ENCODE measurements at places on chromosomes 16 and 17.
A peak's percentile ranks its signal among the peaks of the same experiment; 100 is the strongest.

DNA sequence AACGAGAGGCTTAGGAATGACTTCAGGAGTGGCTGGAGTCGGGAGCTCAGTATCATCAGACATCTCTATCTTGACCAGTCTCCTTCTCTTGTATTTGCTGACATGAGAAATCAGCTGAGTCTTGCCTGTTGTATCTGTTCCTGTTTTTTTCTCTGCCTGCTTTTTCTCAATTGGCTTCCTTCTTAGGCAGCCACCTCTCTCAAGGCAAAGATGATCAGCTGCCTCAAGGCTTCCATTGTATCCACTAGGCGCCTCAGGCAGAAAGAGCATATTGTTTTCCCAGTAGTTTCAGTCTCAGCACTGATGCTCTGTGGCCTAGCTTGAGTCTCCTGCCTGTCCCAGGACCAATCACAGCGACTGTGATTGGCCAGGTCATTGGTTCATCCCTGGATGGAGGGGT lies 306.2 kb downstream of the CPPED1 start:
- DNase-seq = no peak

DNA sequence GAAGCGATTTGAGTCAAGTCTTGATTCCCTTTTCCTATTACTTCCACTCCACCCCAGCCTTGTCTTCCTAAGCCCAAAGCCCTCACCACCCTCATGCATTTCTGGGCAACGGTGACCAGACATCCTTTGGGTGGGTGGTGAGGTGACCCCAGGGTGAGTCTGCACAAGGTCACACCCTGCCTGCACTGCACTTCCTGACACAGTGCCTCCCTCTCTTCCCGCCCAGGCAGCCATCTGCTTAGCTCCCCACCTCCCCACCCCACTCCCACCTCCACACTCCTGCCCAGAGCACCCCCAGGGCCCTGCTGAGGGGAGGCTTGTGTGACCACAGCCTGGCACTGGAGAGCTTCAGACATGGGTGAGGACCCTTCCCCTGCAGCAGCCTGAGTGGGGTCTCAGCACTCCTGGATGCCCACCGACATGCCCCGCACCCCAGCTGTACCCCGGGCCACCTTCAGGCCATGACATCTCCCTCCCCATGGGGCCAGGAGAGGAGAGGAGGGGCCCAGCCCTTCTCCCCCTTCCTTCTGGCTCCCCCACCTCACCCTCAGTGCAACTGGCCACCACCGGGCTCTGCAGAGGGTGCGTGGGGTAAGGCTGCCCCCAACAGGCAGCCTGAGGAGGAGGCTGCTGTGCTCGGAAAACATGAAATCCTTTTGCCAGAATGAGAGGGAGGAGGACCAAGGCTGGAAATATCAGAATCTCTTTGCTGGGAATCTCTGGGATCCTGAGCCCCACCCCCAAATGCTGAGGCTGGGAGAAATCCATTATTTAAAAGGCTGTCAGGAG lies 68.6 kb downstream of the CCT6B start:
- DNase-seq = no peak

DNA sequence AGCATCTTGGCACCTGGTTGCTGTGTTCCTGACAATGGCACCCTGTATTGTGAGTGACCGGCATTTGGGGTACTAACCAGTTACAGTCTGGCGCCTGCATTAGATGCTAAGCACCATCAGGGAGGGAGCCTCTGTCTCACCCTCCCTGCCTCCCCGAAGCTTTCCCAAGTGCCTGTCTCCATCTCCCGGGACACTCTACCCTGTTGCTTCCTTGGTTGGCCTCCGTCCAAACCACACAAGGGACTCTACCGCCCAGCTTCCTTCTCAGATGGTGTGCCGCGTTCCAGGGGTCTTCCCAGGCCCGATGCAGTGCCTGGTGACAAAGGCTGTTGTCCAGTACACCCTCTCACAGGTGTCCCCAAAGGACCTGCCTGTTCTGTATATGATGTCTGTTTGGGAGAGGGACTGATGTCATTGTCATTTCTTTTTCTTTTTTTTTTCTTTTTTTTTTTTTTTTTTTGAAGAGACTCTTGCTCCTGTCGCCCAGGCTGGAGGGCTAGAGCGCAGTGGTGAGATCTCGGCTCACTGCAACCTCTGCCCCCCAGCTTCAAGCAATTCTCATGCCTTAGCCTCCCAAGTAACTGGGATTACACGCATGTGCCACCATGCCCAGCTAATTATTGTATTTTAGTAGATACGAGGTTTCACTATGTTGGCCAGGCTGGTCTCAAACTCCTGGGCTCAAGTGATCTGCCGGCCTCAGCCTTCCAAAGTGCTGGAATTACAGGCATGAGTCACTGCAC lies 6.7 kb downstream of the SNN start:
- DNase-seq = no peak

GRCh38 chr17:61455324-61456060 lies 3.3 kb downstream of the TBX4 start:
- no peak for DNase-seq

- DNase-seq = peak; percentile 95
These were observed 3.3 kb downstream of the CD2BP2 start for GRCh38 chr16:30351586-30352419.

Data from foreskin fibroblast (primary cell).